ENCODE measurements at places on chromosomes 2 and 18.

DNA sequence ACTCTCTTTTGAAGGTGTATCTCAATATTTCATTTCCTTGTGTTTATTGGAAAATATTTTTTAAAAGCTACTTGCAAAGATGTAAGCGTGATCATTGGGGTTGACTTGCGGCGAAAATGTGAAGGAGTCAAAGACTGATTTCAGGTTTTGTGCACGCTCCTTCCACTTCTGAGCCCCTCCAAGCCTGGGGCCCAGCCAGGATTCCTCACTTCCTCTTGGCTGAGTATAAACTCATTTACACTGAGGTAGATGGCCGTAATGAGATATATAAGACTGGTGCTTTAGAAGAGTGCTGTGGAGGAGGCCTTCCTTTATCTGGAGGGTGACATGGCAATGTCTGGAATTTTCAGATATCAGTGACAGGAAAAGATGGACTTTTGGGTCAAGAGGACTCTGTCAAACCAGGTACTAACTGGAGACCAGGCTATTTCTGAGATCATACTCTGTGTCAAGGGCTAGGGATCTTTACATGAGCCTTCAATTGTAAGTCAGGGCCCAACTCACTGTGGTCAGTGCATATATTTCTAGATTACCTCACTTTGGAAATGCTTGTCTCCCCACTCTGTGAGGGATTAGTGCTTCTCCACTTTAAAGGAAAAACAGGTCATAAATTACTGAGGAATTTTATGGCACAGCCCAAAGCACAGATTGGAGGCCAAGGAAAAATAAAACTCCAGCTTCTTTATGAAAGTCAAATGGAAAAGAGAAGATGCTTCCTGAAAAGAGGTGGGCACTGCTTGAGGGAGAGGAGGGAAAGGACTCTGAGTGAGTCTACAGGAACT is 22.8 kb downstream of the PRKCE start:
- no peak for DNase-seq

- DNase-seq: no peak
Measured at GRCh38 chr2:160325418-160325817, 125.3 kb upstream of the ITGB6 start.

- DNase-seq: no peak
Measured at GRCh38 chr2:128783193-128783671, 464.6 kb upstream of the HS6ST1 start.

- no peak for DNase-seq
Measured at GRCh38 chr2:162022290-162022945, 51.6 kb downstream of the DPP4 start.

- no peak for DNase-seq
Measured at GRCh38 chr2:230425377-230425776, 9.4 kb downstream of the SP100 start.

GRCh38 chr2:129908721-129909373 is 70.6 kb upstream of the RAB6C start:
- no peak for DNase-seq
